CD4-positive, alpha-beta T cell treated with Interleukin-6 at 100 ng/mL for 8 hours (primary cell): ENCODE measurements at places on chromosomes 1 and 21.

- DNase-seq, result no peak
These were observed 482.5 kb downstream of the AGBL4 start for GRCh38 chr1:49541096-49541752.

DNA sequence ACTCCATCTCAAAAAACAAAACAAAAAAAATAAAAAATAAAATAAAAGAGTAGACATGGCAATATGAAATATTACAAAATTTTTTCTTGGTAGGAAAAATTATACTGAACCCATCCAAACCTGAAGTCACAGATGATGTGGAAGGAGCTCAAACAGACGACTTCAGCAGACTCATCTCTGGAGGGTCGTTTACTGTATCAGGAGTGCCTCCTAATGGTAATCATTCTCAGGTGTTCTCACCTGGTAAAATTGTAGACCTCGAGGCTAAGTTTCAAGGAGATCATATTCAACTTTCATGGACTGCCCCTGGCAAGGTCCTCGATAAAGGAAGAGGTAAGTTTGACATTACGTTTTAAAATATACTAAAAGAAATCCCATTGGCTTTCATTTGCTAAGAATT, 54.3 kb upstream of the SH3GLB1 start:
- DNase-seq, result no peak

DNA sequence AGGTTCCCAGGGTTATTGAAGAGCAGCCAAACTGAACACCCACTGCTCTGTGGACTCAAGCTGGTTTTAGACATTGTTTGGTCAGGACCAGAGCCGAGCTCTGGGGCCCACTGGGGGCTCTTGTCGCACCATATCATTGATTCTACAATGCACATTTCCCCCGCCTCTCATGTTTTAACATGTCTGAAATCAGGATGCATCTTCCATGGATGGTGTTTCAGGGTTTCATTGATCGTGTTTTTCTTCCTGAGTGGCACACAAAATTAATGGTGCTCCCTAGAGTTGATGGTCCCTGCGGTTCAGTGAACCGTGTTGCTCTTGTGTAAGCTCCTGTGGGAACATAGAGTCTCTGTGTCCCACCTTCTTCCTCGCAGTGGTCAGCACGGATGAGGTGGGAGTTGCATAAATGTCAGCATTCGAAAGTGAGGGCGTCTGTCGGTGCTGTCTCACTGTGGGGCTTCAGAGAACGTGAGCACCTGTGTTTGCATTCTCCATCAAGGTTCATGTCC, 38.3 kb downstream of the GALNT2 start:
- DNase-seq, result no peak

DNA sequence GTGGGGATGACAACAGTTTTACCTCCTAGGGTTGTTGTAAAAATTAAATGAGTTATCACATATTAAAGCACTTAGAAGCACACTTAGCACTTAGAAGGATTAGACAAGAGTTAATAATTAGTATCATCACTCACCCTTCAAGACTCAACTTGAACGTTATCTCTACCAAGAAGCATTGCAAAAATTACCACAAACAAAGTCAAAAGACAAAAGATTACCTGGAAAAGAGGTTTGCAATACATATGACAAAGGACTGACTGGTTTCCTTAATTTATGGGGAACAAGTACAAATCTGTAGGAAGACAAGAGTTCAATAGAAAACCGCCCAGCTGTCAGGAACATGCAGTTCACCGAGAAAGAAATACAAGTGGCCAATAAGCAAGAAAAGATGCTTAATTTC, 93.3 kb upstream of the ATP1A1 start:
- DNase-seq, result no peak

DNA sequence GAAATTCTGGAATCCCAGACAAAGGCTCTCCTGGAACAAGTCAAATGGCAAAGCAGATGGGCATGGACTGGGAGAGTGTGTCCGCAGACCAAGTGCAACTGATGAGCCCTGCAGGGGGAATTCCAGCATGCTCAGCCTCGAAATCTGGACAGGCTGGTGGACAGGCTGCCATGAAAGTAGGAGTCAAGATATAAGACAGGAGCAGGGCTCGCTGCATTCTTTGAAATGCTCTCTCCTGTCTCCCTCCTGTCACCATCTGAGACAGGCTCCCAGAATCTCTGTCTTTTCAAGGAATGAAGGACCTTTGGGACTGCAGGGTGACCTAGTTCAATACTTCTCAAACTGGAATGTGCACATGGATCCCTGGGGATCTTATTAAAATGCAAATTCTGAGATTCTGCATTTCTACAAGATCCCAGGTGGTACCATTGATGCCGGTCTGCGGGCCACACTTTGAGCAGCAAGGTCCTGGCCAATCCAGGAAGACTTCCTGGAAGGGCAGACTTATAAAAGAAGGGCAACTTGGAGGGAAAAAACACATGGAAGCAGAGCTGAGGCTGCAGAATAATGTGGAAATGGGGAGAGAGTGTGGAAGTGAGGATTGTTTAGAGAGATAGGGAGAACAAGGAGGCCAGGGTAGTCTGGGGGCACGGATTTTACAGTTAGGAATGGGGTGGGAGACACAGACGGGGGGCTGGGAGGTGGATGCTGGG, 29.8 kb downstream of the TNNT2 start:
- no peak for DNase-seq

DNA sequence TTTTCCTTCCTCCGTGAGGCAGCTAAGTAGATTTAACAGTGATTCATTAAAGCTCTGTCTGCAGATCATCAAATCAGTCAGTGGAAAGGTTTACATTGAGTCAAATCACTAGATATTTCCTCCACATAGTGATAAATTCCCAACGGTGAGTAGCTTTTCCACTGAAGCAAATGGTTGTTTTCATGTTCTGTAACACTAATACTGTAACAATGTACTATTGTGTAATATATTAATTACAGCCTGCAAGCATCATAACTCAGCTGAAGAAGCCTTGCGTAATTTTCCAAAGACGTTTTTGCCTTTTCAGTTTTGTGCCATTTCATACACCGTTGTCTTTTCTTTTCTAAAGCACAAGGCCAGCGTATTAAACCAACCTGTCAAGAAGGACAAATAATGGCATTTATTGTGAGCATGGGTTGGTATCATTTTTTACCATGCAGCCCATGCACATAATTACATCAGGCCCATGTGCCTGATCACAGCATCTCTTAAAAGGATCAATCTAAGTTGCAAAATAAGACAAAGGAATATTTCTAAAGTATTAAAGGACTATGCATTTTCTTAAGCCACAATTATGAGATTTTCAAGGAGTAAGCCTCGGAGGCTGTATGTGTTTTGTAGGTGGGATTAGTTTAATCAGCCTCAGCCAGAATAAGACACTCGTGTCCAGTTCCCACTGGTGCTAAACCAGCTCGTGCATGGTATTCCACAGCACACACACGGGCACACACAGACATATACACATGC, 16.7 kb upstream of the PDE9A start:
- DNase-seq, result no peak

- DNase-seq, result no peak
These were observed 10.7 kb downstream of the MEF2D start for GRCh38 chr1:156489935-156490293.

- no peak for DNase-seq
These were observed 91.5 kb downstream of the KIF14 start for GRCh38 chr1:200528858-200529606.

DNA sequence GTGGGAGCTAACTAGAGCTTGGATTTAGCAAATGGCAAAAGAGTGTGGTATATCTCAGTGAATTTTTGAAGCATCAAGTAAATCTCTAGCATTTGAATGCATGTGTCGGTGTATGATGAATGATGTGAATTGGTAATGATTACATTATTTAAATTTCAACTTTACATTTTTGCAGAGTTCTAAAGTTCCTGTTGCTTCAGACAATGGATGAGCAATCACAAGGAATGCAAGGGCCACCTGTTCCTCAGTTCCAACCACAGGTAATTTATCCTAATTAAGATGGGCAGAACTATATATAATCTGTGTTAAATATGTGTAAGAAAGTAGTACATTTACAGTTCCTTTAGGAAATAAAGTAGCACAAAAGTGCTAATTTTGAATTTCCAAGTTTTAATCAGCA, 75.6 kb downstream of the NEK7 start:
- DNase-seq, result no peak

GRCh38 chr1:113981962-113982931, 3.0 kb downstream of the OLFML3 start:
- DNase-seq, result no peak

DNA sequence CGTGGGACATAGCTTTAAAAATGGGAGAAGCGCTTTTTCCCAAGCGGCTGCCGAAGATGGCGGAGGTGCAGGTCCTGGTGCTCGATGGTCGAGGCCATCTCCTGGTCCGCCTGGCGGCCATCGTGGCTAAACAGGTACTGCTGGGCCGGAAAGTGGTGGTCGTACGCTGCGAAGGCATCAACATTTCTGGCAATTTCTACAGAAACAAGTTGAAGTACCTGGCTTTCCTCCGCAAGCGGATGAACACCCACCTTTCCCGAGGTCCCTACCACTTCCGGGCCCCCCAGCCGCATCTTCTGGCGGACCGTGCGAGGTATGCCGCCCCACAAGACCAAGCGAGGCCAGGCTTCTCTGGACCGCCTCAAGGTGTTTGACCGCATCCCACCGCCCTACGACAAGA, 245.5 kb downstream of the MRPL39 start:
- no peak for DNase-seq

- no peak for DNase-seq
These were observed 758 bp downstream of the NAXE start for GRCh38 chr1:156592158-156592909.

DNA sequence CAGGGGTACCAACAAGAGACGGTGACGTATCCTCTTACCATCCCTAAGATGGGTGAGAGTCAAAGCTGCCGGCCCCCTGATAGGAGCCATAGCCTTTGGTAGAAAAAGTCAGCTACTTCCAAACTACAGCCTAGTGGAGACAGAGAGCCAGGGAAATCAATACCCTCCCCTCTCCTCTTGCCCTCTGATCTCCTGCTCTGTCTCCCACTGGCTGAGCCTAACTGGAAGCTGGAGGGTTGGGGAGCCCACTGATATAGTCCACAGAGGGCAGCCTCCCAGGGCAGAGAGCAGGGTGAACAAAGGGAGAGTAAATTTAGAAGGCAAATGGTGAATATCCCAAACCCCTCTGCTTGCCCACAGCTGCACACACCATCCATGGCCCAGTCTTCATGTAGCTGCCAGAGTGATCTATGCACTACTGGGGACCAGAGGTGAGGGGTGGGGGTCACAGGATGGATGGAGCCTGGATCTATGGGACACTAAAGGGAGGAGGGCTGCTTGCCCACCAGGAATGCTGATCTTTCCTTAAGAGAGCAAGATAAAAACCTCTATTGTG, 80.0 kb downstream of the DHRS3 start:
- no peak for DNase-seq

GRCh38 chr1:16938351-16939321, 16.9 kb downstream of the CROCC start:
- no peak for DNase-seq

GRCh38 chr1:227227761-227228160, 90.5 kb downstream of the CDC42BPA start:
- DNase-seq, result no peak

GRCh38 chr1:214296860-214297745, 16.1 kb downstream of the SMYD2 start:
- no peak for DNase-seq

DNA sequence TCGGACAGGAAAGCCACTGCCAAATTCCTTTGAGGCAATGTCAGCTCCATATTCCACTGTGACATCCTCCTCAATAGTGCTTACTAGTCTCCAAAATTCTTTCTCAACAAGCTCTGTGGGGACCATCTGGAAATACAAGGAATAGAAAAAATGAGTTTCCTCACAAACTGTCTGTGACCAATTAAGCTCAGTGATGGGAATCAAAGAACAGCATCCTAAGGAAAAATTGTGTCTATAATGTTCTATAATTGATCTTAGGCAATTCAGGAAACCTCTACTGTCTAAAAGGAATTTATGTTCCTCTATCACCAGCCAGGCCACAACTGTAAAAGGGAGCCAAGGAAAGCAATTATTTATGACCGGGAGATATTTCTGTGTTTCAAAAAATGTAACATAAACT, 46.1 kb upstream of the SYT2 start:
- no peak for DNase-seq

- no peak for DNase-seq
These were observed 175.0 kb downstream of the VAV3 start for GRCh38 chr1:107789817-107790524.

DNA sequence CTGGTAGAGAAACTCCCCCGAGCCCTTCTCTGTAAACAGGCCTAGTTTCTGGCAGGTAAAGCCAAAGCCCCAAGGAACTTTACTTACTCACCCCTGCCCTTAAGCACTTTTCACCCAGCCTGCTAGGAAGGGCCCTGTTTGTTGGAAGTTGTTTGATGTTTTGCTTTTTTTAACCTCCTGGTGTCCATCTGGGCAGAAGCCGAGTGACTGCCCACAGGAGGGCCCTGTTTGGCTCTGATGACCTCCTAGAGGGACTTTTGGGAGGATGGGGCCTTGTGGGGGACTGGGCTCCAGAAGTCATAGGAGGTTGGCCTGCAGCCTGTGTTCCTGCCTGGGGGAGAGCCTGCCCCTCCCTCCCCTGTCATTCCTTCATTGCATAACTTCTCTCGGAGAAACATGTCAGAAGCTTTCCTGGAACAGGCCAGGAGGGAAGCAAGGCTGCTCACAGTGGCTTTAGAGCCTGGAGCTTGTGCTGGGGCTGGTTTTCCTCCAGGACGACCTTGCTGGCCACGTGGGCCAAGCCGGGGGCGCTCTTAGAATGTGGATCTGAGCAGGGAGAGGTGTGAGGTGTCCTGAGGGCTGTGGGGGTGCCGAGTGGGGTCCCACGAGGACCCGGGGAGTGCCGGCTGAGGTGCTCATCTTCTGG, 33.9 kb downstream of the COQ8A start:
- no peak for DNase-seq

GRCh38 chr21:42750737-42751530, 97.5 kb downstream of the PDE9A start:
- no peak for DNase-seq

DNA sequence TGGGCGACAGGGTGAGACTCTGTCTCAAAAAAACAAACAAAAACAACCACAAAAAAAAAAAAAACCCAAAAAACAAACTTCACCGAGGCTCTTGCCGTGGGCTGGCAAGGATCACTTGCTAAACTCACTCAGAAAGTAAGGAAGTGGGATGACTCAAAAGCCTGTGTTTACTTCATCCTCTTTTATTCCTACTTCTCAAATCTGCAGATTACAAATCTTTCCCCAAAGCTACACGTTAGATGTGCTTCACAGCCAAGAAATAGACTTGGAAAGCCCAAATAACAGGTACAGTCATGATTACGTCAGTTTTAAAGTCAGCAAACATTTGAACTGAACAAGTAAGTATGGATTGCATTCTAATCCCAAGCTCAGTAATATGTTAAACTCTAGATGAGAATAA, 359.3 kb downstream of the ADGRL2 start:
- no peak for DNase-seq
